ENCODE measurements at places on chromosomes 12 and 14.

DNA sequence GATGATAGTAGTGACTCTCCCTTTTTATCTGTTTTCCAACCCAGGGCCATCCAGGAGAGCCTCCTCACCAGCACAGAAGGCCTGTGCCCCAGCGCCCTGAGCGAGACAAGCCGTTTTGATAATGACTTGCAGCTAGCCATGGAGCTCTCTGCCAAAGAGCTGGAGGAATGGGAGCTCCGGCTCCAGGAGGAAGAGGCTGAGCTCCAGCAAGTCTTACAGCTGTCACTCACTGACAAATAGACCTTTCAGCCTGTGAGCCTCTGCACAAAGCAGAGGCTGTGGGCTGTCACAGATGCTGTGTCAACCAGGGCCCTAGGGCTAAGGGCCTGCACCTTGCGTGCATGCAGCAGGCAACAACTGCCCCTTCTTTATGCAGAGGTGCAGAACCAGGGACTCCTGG, 11.0 kb downstream of the C12orf76 start:
- no peak for DNase-seq

DNA sequence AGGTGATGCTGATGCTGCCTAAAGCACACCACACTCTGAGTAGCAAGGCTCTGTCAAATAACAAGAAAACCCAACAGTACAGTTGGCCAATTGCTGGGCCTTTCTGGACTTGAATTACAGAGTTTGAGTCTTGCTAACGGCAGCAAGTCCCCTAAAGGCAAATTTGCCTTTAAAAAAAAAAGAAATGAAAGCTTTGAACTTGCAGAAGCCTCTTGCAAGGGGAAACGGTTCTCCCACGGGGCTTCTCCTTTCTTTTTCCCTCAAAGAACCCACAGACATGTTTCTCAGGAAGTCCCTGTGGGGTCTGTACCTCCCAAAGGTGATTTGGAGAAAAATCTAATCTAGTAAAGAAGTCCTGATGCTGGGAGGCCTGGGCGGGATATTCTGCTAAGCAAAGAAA, 191.3 kb upstream of the MYL2 start:
- DNase-seq, result no peak

DNA sequence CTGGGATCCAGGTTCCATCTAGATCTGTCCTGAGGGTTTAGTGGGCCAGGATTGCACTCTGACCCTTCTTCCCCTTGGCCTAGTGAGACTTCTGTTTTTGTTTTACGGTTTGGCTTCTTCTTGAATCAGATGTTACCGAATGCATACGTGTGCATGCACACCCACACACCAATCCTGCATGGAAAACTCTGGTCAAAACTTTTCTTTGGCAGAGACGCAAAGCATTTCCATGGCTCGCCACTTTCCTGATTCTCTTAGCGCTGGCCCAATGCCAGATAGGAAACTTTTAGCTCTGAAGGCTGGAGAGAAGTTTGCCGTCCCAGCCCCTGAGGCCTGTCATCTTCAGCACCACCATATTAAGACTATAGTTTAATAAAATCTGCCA, 67.4 kb upstream of the ACTN1 start:
- DNase-seq, result no peak

- no peak for DNase-seq
Observed at GRCh38 chr12:57016348-57016747, at the start of gene TAC3. Gene TAC3, minus strand, starts transcription at chr12:57016529. Its CDS starts 732 bp downstream, at chr12:57015797.

- DNase-seq, result no peak
Observed at GRCh38 chr12:24198070-24198469, 248.6 kb upstream of the SOX5 start.

DNA sequence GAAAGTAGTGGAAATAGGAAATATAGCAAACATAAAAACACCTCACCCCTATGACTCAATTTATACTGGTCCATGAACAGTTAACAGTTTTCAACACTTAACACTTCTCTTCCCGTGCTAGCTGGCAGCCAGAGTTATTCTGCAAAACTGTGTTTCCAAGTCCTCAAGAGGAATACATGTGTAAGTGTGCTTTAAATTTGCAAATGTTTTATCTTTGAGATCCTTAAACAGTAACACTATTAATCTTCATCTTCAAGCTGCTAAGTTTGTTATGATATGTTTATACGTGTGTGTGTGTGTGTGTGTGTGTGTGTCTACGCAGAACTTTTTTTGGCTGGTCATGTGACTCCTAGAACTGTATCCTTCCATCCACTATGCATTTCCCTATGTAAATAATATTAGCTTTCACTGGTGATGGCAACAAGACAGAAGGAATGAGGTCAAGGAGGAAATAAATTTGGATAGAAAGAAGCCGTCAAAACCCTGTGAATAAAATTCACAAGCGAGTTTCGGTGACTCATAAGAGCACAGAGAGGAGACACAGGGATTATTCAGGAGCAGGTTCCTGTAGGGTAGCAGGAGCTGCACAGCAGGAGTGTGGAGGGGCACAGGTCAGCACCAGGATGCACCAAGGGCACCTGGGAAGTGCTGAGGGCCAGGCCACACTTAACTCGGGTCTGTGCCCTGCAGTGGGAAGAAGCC, 105.9 kb upstream of the ETV6 start:
- no peak for DNase-seq

DNA sequence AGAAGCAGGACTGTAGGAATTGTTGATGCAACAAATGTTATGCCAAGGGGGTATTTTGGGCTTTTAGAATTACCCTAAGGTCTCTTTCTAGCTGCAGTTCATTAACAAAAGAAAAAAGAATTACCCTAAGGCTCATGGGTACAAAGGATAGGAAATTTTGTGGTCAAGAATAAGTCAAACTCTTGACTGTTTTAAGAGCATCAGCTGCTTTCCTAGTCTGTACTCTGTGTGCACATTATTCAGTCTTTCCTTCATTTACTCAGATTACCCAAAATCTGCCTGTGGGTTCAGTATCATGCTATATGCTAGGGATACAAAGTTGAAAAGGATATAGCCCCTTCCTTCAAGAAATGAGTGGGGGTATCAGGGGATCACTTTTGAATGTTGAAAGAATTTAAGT, 36.5 kb upstream of the CCDC88C start:
- DNase-seq, result no peak

GRCh38 chr12:94718114-94718513, 67.8 kb upstream of the TMCC3 start:
- DNase-seq, result no peak
